ENCODE measurements at places on chromosomes 7 and 10.

GRCh38 chr7:6160191-6160623 lies 112.2 kb downstream of the CYTH3 start:
- DNase-seq = peak; percentile 55

DNA sequence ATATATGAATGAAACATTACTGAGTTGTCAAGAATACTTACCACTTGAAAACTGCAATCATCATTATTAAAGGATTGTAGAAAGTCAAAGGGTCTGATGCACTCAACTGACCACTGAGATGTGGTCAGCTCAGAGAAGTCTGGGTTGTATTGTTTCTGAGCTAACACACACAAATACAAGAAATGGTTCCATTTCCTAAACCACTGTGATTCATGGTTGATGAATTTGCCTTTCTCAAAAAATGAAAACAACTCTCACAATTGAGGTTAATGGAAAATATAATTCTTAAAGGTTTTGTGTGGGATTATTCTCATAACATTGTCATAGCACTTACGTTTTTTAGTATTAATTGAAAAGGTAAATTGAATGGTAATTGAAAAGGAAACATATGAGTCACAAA lies 45.6 kb upstream of the TAS2R16 start:
- no peak for DNase-seq

- DNase-seq = no peak
Observed at GRCh38 chr7:143049362-143049761, 2.8 kb upstream of the OR6V1 start.

DNA sequence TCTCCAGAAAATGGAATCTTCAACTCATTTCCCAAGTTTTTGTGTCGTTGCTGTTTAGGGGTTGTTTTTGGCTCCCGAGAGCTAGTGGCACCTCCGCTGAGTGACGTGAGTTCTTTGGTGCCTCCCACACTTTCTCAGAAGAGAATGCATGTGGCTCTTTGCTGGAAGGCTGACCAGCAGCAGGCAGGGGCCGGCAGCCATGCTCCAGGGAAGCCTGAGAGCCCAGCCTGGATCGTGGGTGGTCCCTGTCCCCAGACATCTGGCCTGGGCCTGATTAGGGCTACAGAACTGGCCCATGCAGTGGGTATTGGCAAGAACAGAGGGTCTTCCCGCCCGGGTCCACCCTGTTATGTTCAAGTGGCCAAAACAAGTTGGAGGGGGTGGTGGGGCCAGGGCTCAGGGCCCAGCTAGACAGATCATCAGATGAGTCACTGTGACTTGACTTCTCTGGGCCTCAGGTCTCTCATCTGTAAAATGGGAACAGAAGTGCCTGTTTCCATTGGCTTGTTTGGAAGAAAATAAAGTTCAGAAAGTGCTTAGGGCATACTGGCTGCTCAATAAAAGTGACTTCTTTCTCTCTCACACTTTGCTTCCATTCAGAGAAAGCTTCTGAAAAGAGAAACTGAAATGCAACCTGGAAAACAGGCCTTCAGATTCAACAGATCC lies 83.1 kb downstream of the STRA8 start:
- no peak for DNase-seq

GRCh38 chr10:21634599-21635365 lies 100.8 kb downstream of the MLLT10 start:
- no peak for DNase-seq

DNA sequence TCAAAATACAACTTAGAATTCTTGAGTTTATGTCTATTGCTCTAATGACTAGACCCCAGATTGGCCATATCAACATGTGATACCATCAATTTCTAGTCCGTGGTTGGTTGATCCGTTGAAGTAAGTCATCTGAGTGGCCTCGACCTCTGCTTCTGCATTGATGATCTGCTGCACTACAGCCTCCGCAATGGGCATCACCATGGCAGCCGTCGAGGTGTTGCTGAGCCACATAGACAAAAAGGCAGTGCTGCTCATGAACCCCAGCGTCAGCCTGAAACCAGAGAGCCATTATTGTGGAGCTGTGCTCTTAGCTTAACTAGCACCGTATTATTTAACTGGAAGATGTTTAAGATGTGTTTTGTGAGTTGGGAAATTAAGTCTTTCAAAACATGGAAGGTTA lies 30.7 kb downstream of the SLC13A1 start:
- DNase-seq = no peak

GRCh38 chr7:22141355-22141754 lies 195.7 kb upstream of the CDCA7L start:
- DNase-seq = no peak
